ENCODE measurements at places on chromosomes 7 and 10.

DNA sequence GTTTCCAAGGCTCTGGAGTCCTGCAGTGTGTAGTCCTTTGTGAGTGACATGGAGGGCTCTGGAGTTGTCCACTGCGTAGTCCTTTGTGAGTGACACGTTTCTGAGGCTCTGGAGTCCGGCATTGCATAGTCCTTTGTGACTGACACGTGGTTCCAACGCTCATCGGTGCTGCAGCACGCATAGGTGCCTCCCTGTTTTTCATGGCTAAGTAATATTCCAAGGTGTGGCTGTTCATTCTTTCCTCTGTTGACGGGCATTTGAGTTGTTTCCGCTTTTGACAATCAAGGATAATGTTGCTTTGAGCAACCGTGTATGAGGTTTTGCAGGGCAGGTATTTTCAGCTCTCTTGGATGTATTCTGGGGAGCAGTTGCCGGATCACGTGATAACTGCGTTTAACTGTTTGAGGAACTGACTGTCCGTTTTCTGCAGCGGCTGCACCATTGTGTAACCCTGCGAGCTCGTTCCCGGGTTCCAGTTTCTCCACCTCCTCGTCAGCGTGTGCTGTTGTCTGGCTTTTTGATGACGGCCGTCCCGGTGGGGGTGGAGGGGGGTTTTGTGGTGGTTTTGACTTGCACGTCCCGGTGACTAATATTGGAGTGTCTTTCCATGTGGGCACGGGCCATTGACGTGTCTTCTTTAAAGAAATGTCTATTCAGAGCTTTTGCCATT, 21.1 kb downstream of the FAM20C start:
- no peak for DNase-seq

GRCh38 chr10:15096661-15097010, 519 bp upstream of the RPP38 start:
- no peak for DNase-seq

DNA sequence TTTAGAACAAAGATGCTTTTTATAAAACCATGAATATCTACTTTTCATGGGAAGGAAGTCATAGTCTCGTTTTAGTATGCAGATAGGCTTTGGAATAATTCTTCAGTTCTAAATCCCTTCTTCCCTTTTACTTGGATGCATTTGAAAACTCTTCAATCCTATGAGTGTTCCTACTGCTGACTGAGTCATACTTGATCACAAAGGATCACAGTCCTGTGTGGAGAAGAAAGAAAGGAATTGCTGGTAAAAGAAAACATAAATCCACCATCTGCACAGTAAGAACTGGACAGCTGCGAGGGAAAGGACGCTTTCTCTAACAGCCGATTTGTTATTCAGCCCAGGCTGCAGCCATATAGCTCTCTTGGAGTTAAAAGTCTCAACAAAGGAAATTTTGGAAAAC, 209.9 kb downstream of the SEMA3E start:
- DNase-seq, result no peak

- DNase-seq, result no peak
Observed at GRCh38 chr7:824081-824480, 8.2 kb upstream of the SUN1 start.

DNA sequence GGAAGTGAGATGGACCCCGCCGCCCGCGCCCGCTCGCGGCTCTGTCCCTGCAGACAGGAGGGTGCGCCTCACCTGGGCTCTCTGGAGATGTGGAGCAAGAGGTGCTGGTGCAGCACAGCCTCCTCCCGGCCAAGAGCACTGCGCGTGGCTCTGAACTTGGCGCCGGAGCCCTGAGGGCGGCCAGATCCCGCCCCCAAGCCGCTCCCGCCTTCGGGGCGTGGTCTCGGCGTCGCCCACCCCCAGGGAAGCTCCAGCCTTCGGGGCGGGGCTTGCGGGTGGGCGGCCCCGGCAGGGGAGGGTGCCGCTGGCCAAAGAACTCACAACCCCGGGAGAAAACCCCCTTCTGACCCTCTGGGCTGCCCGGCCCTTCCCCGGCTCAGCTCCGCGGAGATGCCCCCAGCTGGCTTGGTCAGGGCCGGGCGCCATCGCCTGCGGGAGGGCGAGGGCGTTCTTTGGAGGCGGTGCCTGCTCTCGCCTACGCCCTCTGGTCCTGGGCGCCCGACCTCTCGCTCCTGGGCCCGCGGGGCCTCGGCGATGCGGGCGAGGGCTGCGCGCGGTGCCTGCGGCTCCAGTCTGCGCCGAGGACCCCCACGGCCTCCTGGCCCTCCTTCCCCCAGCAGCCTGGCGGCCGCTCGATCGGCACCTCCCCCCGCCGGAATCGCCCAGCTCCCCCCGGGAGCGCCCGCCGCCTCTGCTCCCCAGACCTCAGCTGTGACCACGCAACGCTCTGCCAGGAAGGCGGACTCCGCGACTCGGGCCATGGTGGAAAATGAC, at the start of gene ZNF488:
Gene ZNF488, minus strand, starts transcription at position 146 of the 774 bp plus-strand sequence. CDS start 15,464 bp downstream, outside the sequence.
- DNase-seq, result peak; percentile 65

DNA sequence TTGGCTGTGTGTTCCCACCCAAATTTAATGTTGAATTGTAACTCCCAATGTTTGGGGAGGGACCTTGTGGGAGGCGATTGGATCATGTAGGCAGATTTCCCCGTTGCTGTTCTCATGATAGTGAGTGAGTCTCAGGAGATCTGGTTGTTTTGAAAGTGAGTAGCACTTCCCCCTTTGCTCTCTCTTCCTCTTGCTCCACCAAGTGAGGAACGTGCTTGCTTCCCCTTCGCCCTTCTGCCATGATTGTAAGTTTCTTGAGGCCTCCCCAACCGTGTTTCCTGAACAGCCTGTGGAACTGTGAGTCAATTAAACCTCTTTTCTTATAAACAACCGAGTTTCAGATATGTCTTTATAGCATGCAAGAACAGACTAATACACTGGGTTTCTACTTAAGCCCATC, 176.3 kb downstream of the CDK14 start:
- no peak for DNase-seq

GRCh38 chr7:1681581-1681980, 11.5 kb downstream of the ELFN1 start:
- DNase-seq, result peak; percentile 25

DNA sequence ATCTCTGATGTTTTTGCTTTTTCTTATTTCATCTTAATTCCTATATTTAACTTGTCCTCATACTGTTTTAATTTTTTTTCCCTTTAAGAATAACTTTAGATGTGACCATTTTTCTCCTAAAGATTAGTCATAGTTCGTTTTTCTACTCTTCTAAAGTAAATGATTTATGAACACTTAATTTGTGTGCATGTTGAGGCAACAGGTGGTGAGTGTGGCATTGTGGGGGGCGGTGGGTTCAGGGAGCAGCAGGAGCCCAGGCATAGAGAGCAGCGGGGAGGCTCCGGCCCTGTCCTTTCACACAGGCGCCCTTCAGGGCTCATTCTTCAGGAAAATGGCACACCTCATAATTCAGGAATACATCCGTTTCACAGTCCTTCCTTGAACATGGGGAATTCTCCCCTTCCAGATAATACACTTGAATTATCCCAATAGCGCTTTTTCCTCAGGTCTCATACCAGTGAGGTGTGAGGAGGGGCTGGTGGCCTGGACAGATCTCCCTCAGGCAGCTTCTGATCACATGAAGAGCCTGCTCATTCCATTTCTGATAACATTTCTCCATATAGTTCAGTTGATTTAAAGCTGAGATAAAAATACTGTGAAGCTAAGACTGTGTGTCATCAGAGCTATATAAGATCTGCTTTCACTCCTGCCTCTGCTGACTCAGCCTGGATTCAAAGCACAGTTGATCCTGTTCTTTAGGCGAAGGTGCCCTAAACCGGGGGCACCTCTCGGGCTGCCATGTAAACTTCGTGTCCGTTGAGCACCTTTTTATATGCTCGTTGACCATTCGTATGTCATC, 40.2 kb downstream of the CUL1 start:
- DNase-seq, result no peak

DNA sequence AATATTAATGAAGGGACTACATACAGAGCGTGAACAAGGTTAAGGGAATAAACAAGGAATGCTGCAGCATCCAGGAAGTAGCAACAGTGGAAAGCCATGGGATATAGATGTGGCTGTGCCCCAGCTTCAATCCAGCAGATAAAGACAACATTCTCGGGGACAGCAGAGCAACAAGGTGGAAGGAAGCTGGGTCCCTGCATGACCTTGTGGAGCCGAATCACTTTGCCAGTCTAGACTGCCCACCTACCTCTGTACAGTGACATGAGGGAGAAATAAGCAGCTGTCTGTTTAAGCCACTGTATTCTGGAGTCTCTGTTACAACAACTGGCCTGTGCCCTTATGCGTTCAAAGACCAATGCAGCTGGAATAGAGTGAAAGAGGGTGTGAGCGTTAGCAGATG, 30.1 kb upstream of the SAMD8 start:
- DNase-seq, result no peak

DNA sequence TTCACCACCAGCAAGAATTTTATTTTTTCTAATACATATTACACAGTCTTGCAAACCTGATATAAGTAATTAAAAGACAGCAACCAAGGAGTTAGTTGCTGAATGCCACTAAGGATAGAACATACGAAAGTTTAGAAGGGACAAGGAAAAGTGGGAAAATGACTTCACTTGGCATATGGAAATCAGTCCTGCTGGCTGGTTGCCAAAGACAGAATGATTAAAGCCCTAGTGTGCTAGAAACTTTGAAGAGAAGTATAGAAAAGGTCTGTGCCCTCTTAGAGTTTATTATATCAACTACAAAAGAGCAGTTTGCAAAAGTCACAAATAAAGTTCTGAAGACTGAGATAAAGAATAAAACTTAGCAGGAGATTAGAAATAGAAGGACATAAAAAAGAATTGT, 5.8 kb upstream of the YAE1 start:
- DNase-seq, result no peak

- no peak for DNase-seq
Observed at GRCh38 chr10:69814251-69814650, 12.5 kb downstream of the COL13A1 start.

DNA sequence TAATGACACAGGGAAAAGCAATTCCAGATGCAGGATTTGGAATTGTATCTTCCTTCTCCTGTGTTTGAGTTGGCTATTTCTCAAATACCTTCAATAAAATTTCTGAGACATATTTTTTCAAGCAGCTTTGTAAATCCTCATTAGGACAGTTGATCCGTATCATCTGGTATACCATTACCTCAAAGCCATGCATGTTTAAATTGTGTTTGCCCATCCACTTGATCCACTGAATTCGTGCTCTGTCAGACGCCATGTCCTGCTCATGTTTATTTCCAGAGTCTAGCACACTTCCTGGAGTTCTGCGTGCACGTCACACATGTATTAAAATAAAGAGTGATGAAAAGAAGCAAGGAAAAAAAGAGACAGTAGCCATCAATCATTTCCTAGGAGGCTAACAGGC, 141.8 kb upstream of the CDC14C start:
- no peak for DNase-seq

DNA sequence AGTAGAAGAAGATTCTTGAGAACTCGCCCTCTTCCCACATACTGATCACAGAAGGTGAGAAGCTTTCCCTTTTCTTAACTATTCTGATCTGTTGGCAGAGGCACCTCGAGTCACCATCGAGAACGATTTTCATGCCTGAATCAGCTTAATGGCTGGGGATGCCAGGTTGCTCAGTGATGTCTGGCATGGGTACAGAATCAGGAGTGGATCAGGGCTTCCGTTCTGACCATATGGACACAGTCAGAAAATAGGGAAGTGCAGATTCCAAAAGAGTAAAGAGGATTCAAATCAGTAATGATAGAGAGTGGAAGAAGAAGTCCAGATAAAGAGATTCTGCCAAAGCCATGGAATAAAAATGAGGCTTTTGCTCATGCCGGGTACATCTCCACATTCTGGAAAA, 52.0 kb upstream of the GRB10 start:
- no peak for DNase-seq

GRCh38 chr7:39153647-39154046, 175.9 kb downstream of the POU6F2 start:
- no peak for DNase-seq

DNA sequence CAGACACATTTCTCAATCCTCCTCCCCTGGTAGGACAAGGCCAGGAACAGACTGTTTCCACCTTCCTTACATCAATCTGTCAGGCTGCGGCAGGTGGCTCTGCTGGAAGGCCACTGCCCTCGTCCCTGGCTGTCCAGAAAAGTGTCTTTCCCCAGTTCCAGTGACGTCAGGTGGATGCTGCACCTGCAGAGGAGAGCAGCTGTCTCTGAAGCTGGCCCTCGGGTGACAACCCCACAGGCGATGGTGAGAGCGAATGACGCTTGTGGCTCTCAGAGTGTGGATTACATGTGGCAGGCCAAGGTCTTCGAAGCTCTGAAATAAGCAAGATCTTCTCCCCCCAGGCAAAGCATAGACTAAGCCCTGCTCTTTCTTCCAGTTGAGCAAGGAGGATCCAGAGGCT, 146.9 kb upstream of the RET start:
- no peak for DNase-seq
